ENCODE measurements at places on chromosomes 6 and 20.

GRCh38 chr20:18811186-18811585, 2.4 kb upstream of the SCP2D1 start:
- no peak for DNase-seq

- no peak for DNase-seq
Measured at GRCh38 chr6:23394681-23395080, 731.3 kb upstream of the NRSN1 start.

GRCh38 chr6:32291543-32291942, 67.7 kb upstream of the NOTCH4 start:
- no peak for DNase-seq

DNA sequence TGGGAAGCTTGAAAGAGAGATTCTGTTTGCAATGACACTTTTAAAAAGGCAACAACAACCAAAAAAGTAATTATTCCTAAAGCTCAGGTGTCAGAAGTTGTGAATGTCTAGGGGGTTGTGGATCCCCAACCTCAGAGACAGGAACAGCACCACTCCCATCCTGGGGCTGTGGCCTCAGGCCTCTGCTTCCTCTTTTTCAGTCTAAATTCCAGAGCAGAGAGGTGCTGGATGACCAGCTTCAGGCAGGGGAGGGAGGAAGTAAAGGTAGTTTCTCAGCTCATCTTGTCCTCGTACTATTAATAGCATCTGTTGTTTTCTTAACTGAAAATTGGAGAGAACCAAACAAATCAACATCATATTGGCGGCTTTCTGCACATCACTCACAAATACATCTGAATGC, 8.3 kb downstream of the NT5E start:
- no peak for DNase-seq

DNA sequence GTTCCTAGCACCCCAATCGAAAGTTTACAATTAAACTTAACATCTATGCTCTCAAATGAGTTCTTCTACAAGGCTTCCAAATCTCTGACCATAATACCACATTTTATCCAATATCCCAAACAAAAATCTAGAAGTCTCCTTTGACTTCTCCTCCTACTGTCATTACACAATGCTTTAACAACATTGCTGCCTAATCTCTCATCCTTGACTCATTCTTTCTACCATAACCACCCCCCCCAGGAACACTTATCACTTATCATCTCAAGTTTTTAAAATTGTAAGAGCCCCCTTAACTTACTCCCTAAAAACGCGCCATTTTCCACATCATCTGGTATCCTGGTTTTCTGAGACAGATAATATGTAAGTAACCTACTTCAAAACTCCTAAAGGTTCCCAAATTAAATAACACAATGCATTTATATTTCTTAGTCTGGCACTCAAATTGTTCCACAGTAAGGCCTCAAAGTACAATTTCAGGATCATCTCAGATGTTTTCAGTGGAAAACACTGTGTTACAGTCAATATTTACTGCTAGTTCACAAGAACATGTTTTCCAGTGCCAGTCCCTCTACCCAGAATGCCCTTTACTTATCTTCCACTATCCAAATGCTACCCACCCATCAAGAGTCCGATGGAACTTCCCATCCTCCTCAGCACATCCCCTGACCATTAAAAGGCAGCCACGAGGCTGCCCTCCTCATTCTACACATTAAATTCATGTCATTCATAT, 308.2 kb upstream of the THEMIS start:
- no peak for DNase-seq

- DNase-seq, result no peak
Measured at GRCh38 chr20:14609328-14610221, 272.2 kb upstream of the FLRT3 start.

- no peak for DNase-seq
Measured at GRCh38 chr6:40640599-40641227, 53.5 kb upstream of the LRFN2 start.

DNA sequence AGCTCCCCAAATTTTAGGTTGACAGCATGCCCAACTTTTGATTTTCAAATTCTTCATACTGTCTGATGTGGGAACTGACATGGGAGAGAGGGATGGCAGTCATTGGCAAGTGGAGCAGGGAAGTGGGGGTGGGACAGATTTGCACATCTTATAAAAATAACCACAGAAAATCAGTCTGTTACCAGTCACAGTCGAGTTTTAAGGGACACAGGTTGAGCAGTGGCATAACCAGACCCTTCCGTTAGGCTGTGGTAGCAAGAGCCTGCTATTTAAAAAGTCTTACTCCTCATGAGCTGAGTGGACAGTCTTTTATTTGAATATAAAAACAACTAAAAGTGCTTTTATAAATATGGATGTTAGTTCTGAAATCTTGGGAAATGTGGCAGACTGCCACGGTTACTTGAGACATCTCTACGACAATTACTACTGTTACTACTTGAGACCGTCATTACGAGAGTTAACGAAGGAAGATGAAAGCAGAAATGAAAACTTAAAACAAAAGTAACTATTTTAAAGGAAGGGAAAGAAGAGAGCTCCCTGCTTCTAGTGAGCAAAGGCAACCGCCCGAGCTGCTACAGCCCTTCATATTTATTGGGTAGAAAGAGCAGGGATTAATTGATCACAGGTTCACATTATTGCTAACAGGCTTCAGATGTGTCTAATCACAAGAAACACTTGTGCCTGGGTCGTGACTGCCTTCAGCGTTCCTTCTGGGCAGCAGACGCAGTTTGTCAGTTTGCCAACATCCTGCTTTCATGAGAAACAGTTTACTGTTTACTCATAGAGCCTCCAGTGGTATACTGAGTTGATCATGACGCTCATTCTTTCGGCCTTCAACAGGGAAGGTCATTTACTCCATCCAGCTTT, 71.3 kb downstream of the EFHC1 start:
- no peak for DNase-seq

DNA sequence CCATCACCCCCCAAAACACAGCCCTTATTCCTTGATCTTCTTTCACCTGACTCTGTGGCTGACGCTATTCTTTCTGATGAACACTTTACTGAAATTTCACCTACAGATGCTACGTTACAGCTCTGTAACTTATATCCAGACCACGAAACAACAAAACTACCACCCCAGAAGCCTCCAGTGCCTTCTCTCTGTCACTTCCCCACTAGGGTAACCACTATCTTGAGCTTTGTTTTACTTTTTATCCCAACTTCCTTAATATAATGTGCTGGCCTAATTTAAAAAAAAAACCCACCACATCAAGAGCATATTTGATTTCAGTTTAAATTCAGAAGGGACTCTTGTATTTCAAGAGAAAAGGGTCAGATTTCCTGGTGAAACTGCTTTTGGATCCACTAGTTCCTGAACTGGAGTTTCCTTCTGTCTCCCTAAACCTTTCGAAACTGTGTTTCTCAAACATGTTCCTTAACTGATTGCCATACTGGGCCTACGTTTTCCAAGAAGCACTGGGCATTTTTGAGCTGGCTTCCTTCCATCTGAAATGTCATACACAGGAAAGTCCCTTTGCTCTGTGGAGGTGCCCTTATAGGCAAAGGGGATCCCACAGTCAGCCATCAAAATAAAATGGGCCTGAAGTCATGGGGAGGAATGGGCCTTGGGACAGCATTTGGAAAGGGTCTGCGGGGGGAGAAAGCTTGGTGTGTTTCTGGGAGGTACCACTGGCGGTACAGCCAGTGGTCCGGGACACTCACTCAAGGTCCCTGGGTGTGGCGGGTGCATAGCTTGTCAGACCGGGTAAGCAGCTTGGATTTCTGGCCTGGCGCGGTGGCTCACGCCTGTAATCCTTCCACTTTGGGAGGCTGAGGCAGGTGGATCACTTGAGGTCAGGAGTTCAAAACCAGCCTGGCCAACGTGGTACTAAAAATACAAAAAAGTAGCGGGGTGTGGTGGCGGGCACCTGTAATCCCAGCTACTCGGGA, 25.8 kb upstream of the RTF2 start:
- DNase-seq, result no peak

DNA sequence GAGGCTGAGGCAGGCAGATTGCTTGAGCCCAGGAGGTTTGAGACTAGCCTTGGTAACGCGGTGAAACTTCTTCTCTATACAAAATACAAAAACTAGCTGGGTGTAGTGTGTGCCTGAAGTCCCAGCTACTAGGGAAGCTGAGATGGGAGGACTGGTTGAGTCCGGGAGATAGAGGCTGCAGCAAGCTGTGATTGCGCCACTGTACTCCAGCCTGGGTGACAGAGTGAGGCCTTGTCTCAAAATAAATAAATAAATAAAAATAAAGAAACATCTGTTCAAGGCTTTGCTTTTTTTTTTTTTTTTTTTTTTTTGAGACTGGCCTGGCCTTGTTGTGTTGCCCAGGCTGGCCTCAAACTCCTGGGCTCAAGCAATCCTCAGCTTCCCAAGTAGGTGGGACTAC, 23.7 kb upstream of the SLC23A2 start:
- no peak for DNase-seq

GRCh38 chr6:131362070-131362469, 211.0 kb upstream of the ARG1 start:
- no peak for DNase-seq

GRCh38 chr6:18347021-18347577, 40.1 kb upstream of the RNF144B start:
- DNase-seq, result no peak

DNA sequence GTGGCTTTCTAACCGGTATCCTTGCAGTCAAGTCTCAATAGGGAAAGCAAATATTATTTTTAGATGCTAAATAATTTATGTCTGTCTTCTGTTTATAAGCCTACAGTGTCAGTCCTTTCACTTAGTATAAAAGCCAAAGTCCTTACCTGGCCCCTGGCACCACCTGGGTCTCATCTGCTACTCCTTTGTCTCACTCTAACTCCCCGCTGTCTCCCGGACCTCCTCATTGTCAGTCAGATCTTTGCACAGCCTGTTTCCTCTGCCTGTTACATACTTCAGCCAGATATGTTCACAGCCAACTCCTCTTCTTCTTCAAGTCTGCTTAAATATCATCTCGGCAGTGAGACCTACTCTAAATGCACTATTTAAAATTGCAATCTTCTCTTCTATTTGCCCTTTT, 84.2 kb downstream of the THEMIS start:
- no peak for DNase-seq

DNA sequence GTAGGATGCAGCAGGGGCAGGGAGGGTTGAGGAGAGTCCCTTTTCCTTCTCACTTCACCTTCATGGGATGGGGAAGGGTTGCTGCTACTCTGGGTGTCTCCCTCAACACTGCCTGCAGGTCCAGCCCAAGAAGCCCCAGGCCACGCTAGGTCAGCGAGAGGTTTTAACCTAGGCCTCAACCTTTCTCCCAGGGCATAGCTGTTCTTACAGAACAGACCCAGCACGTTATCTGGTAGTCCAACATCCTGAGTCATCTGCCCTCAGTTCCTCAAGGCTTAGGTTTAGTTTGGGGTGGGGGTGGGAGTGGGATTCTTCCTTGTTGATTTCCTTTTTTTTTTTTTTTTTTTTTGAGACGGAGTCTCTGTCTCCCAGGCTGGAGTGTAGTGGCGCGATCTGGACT, 15.8 kb downstream of the LRRC73 start:
- no peak for DNase-seq

DNA sequence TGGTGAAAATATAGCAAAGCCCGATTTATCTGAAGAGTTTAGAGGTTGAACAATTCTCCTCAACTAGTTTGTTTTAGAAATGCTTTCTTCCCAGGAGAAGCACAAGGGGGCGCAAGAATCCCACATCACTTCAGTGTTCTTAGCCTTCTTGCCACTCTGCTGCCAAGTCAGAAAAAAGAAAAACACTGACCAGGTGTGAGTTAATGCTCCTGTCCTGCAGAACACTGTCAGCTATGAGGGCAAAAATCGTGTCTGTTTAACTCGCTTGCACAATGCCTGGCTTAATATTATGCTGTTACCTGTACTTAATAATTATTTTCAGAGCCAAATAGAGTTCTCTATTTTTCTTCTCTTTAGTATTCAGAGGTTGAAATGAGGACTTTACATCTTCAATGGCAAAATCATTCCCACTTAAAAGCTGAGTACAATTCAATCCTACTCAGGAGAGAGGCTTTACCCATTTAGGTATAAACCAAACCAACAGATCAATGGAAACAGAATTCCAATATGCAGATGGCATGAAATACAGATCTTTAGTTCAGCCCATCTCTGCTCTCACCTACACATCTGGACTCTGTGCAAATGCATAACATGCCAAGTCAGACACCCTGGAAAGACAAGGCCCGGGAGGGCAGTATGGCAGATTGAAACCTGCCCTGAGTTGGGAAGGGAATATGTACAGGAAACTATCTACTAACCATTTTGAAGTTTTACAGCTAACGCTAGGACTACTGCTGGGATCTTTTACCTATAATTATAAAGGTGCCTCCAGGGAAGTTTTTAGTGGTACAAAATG, 71.4 kb upstream of the TULP1 start:
- DNase-seq, result peak; percentile 59

DNA sequence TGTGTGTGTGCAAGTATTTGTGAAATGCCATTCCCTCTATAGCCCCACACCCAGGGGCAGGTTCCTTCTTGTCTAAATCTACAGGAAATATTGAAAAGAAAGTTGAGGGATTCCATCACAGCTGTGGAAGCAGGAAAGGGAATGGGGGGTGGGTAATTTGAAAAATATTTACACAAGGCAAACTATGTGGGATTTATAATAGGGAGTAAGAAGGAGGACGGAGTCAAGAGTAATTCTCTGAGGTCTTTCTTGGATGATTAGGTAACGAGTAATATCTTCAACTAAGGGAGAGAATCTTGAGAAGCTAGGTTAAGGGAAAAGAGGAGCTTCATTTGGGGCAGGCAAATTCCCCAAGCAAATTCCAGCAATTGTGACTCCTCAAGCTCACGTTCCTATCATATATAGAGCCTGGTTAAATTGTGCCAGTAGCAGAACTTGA, 113.5 kb upstream of the SGK1 start:
- no peak for DNase-seq

GRCh38 chr6:106204961-106205360, 118.8 kb downstream of the PRDM1 start:
- DNase-seq, result no peak

DNA sequence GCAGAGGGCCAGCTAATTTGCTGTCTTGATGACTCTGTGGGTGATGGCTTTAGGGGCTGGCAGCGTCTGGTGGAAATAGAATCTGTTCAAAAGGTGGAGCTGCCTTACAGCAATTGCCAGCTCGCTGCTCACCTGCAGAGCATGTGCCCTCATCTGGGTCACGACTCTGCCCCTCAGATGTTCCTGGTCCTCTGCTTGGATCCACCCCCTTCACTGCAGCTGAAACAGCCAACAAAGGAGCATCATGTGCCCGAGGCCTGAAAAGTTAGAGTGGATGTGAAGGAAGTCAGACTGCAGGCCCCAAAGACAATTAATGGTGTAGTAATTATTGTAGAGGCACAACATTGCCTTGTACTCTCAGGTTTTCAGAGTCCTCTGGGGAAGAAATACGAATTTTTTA, 19.9 kb downstream of the RREB1 start:
- DNase-seq, result no peak

GRCh38 chr20:20369250-20370093, 1.6 kb downstream of the INSM1 start:
- no peak for DNase-seq

DNA sequence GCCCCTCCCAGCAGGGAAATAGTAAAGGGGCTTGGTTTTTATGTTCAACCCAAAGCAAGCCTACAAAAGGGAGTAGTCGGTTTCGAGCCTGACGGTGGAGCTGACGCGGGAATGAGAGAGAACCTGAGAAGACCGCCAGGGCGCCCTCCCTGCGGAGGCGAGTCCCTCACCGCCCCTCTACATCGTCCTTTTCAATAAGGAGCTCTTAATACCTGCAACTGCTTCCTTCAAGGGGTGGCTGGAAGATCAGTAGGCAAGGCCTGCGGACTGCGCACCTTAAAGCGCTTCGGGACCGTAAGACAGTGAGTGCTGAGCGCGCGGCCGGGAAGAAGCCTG, 709 bp upstream of the ZNF76 start:
- no peak for DNase-seq

All from left lobe of liver (tissue), 2 donors.